Stimulated activated CD4-positive, alpha-beta T cell treated with anti-CD3 and anti-CD28 coated beads, Interleukin-4, amount 100 ng/mL, for 24 hours (primary cell): ENCODE measurements at places on chromosomes 2 and 18.

GRCh38 chr2:192877159-192877558 lies 682.4 kb upstream of the TMEFF2 start:
- no peak for DNase-seq

GRCh38 chr2:119609337-119609736 lies 65.1 kb downstream of the CFAP221 start:
- no peak for DNase-seq

GRCh38 chr2:73886357-73886756 lies 6.5 kb upstream of the ACTG2 start:
- DNase-seq: peak; percentile 71

- no peak for DNase-seq
These were observed 17.5 kb downstream of the STAT1 start for GRCh38 chr2:190996338-190996946.

DNA sequence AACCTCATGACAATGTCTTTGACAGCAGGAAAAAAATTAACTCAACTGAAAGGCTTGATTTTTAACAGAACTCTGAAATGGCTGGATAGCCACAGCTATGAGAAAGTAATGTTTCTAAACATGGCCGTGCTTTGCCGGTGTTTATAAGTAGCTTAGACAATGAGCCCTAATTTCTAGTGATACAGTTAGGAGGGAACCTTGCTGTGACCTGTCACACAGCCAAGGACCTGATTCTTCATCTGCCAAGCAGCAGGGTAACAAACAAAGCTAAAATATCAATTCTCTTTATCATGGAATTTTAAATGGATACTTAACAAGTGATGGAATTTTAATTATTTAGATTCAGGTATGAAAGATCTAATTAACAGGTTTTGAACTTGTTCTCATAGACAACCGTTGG lies 24.3 kb upstream of the DYNC2LI1 start:
- DNase-seq: no peak

- DNase-seq: no peak
These were observed 102.5 kb upstream of the LDAH start for GRCh38 chr2:20925265-20925889.

- DNase-seq: no peak
These were observed 1604.4 kb upstream of the ACVR2A start for GRCh38 chr2:146240391-146240790.
